COLO829 (cell line): ENCODE measurements at places on chromosomes 13 and 19.

GRCh38 chr13:23722726-23723453 is 152.7 kb downstream of the TNFRSF19 start:
- DNase-seq, result peak; percentile 87

- peak; percentile 14 for DNase-seq
Observed at GRCh38 chr13:50574731-50575130, 268.8 kb downstream of the DLEU7 start.

DNA sequence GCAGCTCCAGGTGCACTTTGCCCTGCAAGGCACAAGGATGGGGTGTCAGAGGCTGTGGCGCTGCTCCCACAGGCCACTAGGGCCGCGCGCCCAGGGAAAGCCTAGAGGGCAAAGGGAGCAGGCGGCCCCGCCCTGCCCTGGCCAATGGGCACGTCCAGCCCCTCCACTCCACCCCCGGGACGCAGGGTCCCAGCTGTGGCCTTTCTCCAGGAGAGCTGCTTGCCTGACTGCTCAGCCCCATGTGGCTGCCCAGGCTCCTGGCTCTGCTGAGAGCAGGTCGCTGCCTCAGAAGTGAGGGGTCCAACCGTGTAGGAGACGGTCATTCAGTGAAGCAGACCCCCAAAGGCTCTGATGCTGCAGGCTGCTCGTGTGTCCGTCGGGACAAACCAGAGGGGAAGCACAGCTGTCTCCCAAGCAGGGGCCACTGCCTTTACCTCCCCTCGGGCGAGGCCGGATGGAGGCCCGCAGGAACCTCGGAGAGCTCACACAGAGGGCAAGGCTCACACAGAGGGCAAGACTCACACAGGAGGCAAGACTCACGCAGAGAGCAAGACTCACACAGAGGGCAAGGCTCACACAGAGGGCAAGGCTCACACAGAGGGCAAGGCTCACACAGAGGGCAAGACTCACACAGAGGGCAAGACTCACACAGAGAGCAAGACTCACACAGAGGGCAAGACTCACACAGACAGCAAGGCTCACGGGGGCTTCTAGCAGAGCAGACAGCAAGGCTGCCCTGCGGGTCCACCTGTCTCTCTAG is 56.2 kb upstream of the C13orf46 start:
- no peak for DNase-seq

DNA sequence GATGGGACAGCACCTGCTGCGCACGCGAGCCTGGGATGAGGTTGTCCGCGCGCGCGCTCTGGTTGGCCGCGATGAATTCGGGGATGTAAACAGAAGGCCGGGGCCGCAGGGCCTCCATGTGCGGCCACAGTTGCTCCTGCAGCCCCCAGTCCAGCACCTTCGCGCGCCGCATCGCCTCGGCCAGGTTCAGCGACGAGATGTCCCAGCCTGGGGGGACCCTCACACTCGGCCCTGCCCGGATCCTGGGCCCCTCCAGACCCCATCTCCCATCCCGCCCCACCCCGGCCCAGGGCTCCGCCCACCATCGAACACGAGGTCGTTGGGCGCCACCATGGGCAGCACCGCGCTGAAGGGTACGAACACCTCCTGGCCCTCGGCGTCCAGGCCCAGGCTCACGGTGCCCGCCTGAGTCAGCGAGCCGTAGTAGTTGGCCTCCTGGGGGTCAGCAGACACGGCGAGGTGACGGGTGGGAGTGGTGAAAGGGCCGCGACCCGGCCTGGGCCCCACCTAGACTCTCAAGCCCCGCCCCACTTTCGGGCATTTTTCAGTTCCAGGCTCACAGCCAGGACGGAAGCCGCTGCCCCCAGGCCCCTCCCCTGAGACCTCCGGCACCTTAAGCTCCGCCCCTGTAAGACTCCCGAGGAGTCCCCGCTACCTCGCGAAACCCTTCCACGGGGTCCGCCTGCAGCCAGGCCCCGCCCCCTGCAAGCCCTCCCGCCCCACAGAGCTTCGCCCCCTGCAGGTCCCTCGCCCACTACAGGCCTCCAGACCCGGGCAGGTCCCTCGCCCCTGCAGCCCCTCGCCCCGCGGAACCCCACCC is 1.1 kb downstream of the ISYNA1 start:
- DNase-seq, result peak; percentile 96

DNA sequence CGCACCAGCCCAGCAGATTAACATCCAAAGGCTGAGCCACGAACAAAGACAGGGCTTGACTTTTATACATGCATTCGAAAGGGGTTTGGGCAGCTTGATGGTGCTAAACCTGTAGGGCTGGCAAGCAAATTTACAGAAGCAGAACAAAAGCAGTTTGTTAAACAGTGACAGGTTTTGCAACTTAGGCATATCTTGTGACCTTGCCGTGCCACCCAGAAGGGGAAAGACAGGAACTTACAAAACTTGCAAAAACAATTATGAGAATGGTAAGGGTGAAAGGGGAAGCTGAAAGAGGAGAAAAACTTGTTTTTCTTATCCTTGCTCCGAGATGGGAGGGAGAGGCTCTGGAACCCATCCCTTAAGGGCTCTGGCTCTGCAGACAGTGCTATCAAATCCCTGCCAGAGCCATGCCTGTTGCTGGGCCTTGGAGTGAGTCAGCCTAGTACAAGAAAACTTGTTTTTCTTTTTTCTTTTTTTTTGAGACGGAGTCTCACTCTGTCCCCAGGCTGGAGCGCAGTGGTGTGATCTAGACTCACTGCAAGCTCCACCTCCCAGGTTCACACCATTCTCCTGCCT is 1325.2 kb upstream of the PRR20A start:
- no peak for DNase-seq

DNA sequence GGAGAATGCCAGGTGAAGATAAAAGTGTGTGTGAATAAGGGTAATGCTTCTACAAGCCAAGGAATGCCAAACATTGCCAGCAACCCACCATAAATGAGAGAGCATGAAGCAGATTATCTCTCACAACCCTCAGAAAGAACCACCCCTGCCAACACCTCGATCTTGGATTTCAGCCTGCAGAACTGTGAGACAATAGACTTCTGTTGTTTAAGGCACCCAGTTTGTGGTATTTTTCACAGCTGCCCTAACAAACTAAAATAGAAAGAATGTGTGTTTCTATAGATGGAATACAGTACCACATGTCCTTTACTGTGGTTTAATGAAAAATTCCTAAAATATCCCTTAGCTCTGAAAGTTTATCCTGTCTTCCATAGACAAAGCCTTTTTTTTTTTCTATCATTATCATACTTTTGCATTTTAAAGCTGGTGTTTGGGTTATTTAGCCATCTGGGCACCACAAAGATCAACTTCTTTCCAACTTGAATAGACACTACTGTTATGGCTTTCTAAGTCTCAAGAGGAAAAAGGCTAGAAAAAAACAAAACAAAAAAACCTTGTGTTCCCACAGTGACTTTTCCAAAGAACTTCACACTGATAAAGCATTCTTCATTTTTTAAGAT is 505.6 kb downstream of the KCTD12 start:
- DNase-seq, result peak; percentile 60

DNA sequence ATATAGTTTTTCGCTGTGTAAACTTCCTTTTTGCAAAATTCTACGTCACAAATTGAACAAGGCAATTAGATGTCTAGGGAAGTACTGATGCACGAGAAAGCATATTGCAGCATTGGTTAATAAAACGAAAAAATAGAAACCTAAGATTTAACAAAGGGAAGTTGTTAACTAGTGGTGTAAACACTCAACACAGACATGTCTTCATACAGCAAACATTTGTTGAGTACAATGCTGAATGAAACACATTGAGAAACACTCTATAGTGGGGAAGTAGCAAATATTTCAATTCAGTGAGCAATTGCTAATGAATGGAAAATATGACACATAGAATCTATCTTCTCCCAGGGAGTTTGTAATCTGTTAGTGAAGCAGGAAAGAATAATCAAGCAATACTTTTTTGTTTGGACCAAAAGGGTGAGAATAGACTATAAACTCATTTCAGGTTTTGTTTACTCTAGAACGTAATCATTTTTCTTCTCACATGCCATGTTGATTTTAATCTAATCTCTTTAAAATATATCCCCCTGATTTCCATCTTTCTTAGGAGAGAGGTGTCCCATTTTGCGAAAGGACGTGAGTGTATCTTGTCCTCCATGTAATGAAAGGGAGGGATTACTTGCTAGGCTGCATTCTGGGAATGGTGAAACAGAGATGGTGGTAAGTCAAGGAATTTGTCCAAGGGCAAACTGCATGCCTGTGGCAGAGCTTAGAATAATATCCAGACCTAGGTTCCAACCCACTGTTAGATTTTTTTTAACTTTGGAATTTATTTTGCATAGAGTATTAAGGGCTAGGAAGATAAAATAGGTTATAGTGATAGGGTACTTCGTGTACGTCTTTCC is 1.7 kb upstream of the ANKRD10 start:
- peak; percentile 96 for DNase-seq

- DNase-seq, result no peak
Observed at GRCh38 chr19:58382997-58383603, 2.3 kb upstream of the ZNF837 start.

GRCh38 chr13:73618275-73618865 is 515.8 kb downstream of the KLF12 start:
- no peak for DNase-seq

- peak; percentile 17 for DNase-seq
Observed at GRCh38 chr13:50080911-50081678, 65.9 kb downstream of the KCNRG start.

- peak; percentile 72 for DNase-seq
Observed at GRCh38 chr19:3606690-3607289, at the start of gene TBXA2R. Gene TBXA2R (minus strand): TSS chr19:3606875. CDS start chr19:3600634, 6,241 bp downstream.

DNA sequence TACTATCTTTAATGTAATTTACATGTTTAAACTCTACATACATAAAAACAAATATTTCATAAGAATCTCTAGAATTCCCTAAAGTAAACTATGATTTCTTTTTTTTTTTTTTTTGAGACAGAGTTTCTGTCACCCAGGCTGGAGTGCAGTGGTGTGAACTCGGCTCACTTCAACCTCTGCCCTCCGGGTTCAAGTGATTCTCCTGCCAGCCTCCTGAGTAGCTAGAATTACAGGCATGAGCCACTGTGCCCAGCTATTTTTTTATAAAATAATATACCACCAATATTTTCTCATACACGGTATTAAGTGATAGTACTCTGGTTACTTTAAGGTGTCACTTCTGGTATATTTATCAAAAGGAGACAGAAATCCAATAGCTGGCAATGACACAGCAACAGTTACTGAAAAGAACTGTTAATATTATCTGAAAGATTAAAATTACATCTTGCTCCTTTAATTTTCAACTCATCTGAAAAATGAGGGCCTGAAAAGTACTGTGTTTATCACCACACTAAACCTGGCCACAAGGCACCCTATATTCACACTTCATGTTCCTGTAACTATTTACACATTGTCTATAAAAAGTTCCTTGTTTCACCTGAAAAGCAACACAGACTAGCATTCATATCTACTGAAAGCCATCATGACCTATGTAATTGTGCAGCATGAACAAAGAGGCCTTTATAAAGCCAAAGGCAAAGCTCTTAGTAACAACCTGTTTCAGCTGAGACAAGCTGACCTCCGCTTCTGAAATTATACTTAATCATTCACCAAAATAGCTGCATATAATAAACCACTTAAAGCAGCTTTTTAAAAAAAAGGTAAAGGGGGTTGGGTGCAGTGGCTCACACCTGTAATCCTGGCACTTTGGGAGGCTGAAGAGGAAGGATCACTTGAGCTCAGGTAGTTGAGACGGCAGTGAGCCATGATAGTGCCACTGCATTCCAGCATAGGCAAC is 106.1 kb downstream of the SLC25A15 start:
- DNase-seq, result peak; percentile 59

- no peak for DNase-seq
Observed at GRCh38 chr13:107217251-107217650, 649.3 kb upstream of the ARGLU1 start.

DNA sequence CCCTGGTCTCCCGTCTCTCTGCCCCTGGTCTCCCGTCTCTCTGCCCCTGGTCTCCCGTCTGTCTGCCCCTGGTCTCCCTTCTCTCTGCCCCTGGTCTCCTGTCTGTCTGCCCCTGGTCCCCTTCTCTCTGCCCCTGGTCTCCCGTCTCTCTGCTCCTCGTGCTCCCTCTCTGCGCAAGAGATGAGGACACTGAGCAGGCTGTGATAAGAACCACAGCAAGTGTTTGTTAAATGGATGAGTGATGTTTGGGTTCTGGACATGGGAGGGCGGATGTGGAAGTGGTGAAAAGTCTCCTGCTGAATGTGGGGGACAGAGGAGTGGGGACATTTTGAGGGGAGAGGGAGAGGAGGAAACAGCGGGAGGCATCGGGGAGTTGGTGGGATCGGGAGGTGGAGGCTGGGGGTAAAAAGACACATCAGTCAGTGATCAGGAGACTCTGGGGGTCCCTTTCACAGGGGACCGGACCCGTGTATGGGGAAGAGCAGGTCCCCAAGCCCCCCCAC is 8.0 kb downstream of the NPAS1 start:
- DNase-seq, result no peak

DNA sequence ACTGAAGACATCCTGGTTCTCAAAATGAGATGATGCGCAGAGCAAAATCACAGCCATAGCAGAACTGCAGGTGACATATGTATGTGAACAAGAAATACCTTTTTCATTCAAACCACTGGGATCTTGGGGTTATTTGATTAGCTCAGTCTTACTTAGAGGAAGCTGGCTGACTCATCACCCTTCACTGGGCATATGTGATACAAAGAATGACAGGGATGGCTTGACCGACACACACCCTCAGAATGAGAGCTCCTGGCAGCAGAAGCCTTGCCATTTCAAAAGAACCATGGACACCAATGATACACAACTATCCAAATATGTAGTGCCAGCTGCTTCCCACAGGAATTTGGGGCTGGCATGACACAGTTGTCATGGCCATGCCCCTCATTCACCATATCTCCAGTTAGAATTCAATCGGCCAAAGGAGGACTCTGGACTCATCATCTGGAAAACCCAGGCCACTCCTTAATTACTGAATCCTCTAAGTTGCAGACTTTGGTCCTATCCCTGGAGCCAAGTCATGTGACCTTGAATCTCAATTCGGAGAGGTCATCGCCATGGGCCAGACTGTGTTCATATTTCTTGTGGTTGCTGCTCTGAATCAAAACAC is 115.8 kb downstream of the KATNAL1 start:
- DNase-seq, result no peak

DNA sequence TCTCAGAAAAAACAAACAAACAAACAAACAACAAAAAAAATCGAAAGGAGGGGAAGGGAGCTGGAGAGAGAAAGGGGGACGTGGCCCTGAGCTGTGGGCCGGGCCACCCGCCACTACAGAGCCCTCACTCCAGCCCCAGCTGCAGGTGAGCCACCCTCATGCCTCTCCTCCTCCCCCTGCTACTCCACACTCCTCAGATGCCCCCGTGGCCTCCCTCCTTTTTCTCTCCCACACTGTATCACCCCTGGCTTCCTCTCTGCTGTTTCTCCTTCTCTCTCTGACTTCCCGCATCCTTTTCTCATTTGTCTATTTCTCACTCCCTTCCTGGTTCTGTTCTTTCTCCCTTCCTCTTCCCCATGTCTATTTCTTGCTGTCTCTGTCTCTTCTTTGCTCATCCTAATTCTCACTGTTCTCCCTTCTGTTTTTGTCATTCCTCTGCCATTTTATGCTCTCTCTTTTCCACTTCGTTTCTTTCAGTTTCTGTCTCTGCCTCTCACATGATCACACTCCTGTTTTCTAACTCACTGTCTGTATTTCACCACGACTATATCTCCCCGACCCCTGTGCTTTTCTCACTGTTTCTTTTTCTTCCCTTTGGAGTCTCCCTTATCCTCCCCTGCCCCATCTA is 2.7 kb downstream of the KLK2 start:
- DNase-seq, result no peak
